Activated CD8-positive, alpha-beta memory T cell treated with anti-CD3 and anti-CD28 coated beads for 24 hours (primary cell): ENCODE measurements at places on chromosomes 3 and 15.

DNA sequence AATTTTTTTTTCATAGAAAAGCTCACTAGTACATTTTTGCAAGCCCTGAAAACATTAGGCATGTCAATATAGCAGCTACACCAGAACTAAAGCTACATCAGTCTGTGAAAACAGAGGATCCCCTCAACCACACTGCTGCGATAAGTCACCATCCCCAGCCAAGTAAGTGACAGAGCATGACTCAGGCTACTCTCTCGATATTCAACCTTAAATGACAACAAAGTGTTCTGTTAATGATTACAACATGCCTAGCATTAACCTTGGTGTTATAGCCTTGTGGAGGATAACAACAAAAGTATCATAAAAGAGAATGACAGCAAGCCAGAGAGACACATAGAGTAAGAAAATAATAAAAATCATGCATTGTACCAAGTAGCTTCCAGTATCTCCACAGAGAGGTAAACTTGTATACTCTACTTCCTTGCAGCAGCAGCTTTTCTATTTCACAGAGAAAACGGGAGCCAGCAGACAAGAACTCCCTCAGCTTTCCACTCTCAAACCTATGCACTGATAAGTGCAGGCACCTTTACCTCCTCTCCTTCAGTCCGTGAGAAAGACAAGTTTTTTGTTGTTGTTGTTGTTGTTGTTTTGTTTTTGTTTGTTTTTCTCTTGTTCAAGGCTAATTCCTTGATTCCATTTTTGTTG is 76.6 kb downstream of the GBE1 start:
- DNase-seq = no peak

DNA sequence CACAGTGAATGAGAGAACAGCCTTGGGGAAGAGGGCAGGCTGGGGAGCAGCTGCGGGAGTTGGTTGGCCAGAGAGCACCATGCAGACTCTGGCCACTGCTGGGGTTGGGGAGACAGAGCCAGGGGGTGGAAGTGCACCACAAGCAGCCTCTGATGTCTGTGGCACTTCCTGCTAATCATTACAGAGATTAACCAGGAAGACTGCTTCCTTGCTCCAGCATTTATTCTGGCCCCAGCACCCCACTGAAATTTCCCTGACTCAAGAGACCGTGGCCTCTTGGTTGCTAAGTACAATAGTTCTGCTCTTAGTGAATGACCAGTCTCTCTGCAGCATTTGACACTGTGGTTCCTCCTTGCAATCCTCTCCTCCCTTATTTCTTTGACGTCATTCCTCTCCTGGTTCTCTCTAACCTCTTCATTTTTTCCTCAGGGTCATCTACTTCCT is 266.2 kb upstream of the ROPN1 start:
- no peak for DNase-seq

DNA sequence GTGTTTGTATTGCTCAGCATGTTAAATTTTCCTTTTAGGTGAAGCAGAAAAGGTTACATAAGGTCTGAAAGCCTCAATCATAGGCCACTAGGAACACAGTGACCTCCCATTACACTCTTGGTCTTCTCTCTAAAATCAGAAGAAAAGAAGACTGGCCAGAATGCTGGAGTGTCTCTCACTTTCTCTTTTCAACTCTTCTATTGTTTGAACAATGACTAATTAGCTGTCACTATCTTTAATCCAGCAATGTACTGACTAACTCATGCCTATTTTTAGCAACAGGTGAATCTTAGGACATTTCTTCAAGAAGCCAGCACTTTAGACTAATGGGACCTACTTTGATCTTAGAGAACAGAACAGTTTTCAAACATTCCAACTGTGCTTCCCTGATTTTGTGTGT is 142.8 kb downstream of the TGFBR2 start:
- DNase-seq = no peak

DNA sequence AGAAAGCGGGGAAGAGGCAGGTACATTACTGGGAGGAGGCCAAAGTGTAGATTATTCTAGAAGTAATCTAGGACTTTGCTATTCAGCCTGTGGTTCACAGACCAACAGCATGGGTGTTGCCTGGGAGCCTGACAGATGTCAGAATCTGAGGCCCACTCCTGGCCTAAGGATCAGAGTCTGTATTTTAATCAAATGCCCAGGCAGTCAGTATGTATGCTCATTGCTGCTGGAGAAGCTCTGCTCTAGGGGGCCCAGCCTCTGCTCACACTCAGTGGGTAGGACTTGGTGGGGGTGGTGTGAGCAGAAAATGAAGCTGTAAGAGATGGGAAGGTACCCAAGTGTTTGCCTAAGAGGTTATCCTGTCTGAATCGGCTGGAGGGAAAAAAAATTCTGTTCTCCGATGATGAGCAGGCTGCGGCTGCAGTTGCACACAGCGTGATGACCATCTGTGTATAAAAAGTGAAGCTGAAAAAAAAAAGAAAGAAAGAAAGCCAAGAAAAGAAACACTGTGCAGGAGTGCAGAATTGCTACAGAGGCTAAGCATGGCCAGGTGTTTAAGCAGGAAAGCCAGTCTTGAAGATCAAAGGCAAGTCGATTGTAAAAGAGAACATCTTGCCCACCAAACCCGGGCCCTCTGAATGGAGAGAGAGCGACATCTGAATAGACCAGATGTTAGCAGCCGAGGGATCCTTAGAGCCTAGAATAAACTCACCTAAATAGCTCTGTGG is 65.2 kb downstream of the EIF4E3 start:
- no peak for DNase-seq

- DNase-seq = peak; percentile 81
Measured at GRCh38 chr3:184227481-184227935, 1.9 kb upstream of the VWA5B2 start.

GRCh38 chr3:180102134-180102533 is 65.4 kb upstream of the PEX5L start:
- no peak for DNase-seq

- no peak for DNase-seq
Measured at GRCh38 chr3:195260280-195260905, 10.6 kb downstream of the XXYLT1 start.

GRCh38 chr3:128415773-128416577 is 50.7 kb downstream of the DNAJB8 start:
- no peak for DNase-seq

GRCh38 chr3:63963496-63963895 is 51.3 kb upstream of the SCAANT1 start:
- DNase-seq = no peak

DNA sequence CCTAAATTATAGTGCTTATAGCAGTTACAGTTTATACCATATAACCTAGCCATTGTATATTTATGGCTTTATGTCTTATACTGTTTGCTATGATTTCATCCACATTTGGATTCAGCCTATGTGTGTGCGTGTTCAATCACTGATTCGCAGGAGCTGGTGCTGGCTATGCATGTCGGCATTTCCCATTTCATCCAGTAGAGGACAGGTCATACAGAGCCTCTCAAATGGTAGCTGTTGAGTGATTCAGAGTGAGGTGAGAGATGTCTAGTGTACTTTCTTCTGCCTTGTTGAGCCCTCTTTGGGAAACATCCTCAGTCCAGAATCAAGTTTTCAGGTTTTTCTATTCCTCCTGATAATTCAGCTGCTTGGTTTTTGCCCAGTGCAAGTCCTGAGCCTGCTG is 76.1 kb downstream of the FRMD4B start:
- DNase-seq = no peak

- no peak for DNase-seq
Measured at GRCh38 chr3:82568776-82569338, 807.4 kb upstream of the GBE1 start.

DNA sequence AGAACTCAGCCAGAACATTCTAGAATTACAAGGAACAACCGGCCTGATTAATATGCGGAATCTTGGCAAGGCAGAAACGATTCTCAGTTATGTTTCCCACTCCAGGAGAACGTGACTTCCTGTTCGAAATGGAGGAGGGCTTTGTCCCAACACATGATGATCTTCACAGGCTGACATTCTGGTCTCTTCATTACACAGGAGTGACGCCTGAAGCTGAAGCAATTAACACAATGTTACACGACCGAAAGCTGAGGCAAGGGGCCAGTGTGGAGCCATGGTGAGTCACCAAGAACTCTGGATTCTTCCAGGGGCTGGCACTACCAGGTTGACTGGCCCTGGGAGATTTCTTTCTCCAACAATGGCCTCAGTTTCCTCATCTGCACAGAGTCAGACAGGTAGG is 40.9 kb downstream of the RFTN1 start:
- DNase-seq = no peak

- DNase-seq = no peak
Measured at GRCh38 chr3:87191641-87192040, 35.5 kb upstream of the CHMP2B start.

- no peak for DNase-seq
Measured at GRCh38 chr3:34886443-34886842, 752.9 kb upstream of the ARPP21 start.

GRCh38 chr15:64842096-64842939 is 603 bp downstream of the PLEKHO2 start:
- peak; percentile 63 for DNase-seq

DNA sequence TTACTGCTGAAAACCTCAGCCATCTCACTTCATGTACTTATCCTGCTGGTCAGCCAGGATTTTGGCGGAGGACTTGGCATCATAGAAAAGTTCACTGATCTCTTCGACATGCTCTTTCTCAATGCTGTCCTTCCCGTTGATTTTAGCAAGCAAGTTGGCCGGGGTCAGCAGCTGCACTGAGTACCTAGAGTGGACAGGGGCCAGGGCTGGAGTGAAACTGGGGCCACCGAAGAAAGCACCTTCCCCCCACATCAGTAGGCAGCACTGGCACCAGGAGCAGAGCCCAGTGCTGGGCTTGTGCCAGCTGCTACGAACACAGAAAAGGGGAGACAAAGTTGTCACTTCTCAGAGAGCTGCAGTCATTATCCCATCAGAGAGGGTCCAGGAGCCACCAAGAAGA is 29.0 kb downstream of the SEC61A1 start:
- no peak for DNase-seq

- no peak for DNase-seq
Measured at GRCh38 chr15:90889736-90890456, 5.6 kb downstream of the FES start.

- DNase-seq = no peak
Measured at GRCh38 chr3:197795200-197795599, 4.1 kb downstream of the LRCH3 start.

- DNase-seq = no peak
Measured at GRCh38 chr3:25156626-25157025, 271.4 kb upstream of the RARB start.

DNA sequence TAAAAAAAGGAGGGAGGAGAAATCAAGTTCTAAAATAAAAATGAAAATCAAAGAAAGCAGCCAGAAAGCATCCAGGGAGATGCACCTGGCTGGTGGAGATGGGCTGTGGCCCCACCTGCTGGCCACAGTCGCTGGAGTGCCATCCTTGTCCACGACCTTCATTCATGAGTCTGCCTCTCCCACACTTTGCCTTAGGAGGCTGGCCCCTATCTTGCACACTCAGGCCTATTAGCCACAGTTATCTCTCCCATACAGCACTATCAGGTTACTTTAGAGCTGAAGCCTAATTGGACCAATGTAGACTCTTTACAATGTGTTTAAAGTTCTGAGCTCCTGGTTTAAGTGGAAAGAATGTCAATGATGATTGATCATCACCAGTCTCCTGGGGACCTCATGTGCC is 392.0 kb upstream of the RORA start:
- DNase-seq = no peak

DNA sequence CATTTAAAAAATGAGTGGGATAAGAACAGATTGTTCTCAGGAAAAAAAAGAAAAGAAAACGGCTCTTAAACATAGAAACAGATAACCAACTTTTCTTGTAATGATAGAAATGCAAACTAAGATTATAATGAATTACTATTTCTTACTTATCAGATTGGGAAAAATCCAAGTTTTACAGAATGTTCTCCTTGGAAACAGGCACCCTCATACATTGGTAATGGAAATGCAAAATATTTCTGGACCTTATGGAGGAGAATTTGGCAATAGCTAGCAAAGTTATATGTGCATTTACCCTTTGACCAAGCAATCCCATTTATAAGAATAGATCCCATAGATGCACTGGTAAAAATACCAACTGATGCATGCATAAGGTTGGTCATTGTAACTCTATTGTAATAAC is 3.7 kb upstream of the ANKDD1A start:
- no peak for DNase-seq

DNA sequence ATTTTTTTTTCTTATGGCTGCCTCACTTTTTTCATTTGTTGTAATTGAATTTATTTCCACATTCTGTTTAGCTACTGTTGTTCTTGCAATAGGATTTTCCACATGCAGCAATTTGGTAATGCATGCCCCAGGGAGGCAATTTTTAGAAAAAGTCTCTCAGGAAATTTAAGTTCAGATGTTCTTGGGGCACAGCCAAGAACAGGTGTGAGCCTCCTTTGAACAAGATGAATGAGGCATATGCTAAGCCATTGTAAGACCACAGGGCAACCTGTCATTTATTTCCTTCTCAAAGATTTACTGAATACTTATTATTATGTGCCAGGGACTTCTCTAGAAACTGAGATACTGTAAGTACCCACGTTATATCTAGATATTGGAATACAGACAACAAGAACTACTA is 549.5 kb downstream of the DIPK2A start:
- DNase-seq = no peak

- DNase-seq = no peak
Measured at GRCh38 chr15:81780966-81781365, 264.9 kb downstream of the MEX3B start.

DNA sequence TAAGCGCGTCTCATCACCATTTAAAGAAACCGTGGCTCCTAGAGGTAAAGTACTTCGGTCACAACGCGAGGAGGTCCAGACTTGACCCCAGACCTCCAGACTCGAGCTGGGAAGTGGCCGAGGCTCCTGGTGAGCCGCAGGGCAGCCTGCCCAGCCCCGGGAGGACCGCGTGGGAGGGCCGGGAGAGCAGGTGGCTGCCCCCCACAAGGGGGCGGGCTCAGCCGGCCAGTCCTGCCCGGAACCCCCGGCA is at the start of gene SLC27A2:
Gene SLC27A2, plus strand, starts transcription at position 228 of the 250 bp plus-strand sequence. CDS start 232 bp downstream, outside the sequence.
- DNase-seq = no peak

DNA sequence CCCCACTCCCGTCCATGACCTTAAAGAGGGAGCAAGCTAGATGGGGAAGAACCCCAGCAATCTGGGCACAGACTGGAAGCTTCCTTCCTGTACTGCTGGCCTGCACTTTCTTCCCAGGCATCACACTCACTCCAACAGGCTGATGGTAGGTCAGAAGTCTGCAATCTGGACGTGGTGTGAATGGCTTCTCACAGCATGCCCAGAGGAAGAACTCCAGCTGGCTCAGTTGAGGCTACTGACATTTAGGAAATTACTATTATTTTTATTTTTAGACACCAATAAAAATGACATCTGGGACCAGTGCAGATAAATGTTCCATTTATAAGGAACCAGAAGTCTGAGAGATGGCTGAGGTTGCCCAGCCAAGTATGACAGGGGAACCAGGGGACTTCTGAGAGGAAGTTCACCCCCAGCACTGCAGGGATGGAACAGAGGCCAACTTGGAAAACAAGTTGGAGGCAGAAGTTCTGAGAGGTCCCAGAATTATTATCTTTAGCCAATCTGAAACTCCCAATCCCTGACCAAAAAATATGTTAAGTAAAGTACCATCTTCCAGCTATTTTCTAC is 163.8 kb upstream of the CTNNB1 start:
- DNase-seq = no peak

- DNase-seq = no peak
Measured at GRCh38 chr15:69165637-69166025, 5.2 kb downstream of the GLCE start.

- peak; percentile 21 for DNase-seq
Measured at GRCh38 chr15:70569091-70569713, 194.2 kb downstream of the UACA start.

- DNase-seq = no peak
Measured at GRCh38 chr3:93910097-93910496, 63.6 kb downstream of the PROS1 start.
